ENCODE measurements at places on chromosomes 5 and 9.

DNA sequence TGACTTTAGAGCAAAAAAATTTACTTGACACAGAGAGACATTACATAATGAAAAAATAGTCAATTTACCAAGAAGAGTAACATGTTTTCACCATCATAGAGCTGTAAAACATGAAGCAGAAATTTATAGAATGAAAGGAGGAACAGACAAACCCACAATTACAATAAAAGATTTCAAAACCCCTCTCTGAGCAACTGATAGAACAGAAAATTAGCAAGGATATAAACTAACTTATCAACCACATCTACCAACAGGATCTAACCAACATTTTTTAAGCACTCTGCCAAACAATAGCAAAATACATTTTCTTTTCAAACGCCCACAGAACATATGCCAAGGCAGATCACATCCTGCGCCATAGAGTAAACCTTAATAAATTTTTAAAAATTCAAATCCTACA is 17.9 kb downstream of the SLCO4C1 start:
- no peak for DNase-seq

DNA sequence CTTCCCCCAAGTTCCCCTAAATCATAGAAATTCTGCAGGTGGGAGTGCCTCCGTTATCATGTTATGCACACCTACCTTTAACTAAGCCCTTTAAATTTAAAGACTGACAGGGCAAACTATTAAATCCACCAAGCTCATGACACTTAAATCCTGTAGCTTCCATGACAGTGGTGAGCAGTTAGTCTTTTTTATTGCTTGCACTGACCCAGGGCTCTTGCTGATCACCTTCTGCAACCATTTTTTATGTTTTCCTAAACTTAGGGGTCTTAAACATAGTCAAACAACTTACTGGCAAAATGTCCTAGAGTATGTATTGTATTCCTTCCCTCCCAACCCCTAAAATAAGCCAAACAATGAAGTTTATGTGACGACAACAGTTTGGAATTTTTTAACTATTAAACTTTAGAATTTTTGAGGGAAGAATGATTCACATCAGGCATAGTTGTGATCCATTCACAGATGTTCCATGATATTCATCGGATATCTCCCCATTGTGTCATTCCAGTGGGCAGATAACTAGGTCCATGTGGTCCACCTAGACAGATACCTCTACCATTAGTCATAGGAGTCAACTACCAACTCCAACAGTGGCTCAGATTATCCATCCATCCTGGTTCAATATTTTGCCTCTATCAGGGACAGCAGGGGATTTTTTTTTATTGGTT is 283.1 kb downstream of the ADAMTS6 start:
- no peak for DNase-seq

- no peak for DNase-seq
These were observed 87.1 kb downstream of the AMBP start for GRCh38 chr9:113990975-113991471.

GRCh38 chr5:53045263-53045662 is 56.1 kb downstream of the ITGA2 start:
- DNase-seq: no peak

- DNase-seq: no peak
These were observed 11.3 kb downstream of the KLF9 start for GRCh38 chr9:70403166-70403565.

DNA sequence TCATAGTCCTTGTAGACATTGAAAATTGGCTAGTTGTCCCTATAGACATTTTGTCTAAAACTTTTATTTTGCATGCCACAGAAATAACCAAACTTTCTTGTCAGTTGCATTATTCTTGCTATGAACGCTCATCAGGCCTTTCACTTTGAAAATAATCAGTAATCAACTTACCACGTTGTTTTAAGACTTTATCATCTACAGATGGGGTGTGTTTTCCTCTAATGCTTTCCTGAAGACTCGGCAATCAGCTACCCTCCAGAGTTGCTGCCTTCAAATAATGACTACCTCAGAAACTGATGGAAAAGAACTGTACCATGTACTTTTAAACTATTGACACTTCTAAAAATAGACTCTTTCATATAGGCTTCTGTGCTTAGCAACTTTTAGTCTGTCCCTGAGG is 33.5 kb upstream of the HSPB3 start:
- DNase-seq: no peak

GRCh38 chr5:169804861-169805260 is 167.8 kb downstream of the DOCK2 start:
- no peak for DNase-seq

GRCh38 chr5:176700239-176700847 is 53.1 kb downstream of the TSPAN17 start:
- no peak for DNase-seq

DNA sequence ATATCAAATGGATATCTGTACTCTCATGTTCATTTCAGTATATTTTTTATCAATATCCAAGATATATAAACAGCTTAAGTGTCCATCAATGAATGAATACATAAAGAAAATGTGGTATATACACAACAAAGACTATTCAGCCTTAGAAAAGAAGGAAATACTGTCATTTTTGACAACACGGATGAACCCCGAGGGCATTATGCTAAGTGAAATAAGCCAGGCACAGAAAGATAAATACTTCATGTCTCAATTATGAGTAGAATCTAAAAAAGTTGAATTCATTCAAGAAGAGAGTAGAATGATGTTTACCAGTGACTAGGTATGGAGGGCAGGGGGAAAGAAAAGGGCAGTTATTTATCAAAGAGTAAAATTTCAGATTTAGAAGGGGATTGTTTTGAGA is 949.8 kb upstream of the TYRP1 start:
- no peak for DNase-seq

- DNase-seq: no peak
These were observed 525 bp downstream of the SRP19 start for GRCh38 chr5:112861638-112861985.

Measured in activated T-cell treated with anti-CD3 and anti-CD28 coated beads for 24 hours (primary cell).